ENCODE measurements at places on chromosomes 4 and X.

DNA sequence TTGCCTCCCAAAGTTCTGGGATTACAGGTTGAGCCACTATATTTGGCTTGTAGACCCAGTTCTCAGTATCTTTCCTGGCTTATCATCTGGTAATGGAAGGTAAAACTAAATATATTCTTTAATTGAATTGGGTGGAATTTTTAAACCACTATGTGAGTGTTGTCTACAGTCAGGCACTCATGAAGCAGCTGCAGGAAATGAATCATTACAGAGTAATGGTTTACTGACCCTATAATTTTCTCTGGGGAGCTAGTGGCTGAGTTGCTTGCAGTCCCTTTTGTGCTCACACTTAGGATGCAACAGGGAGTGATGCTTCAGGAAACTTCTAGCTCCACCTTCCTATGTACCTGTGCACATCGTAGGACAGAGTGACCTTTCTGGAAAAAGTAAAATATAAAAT, 4.1 kb upstream of the UGT2B7 start:
- DNase-seq = no peak

DNA sequence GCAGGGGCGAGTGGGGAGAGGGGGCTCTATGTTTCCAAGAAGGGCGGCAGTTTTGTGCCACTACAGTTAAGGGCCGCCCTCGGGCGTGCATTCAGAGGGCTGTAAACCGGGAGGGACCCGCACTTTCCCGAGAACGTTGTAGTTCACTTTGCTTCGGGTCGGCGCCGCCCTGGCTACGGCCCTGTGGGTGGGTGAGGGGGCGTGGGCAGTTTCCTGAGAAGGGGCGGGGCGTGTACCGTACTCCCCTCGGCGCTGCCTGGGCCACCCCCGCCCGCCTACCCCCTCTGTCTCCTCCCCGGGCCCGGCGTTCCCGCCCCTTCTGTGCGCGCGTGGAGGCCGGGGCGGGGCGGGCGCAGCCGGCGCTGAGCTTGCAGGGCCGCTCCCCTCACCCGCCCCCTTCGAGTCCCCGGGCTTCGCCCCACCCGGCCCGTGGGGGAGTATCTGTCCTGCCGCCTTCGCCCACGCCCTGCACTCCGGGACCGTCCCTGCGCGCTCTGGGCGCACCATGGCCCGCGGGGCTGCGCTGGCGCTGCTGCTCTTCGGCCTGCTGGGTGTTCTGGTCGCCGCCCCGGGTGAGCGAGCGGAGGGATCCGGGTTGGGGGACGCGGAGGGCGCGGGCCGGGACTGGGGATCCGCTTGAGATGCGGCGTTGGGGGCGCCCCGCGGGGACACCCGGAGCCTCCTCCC, at the start of gene CD99:
Gene CD99, plus strand, starts transcription at position 440 of the 687 bp plus-strand sequence. Its CDS starts 66 bp downstream, at position 506.
- DNase-seq = peak; percentile 81

DNA sequence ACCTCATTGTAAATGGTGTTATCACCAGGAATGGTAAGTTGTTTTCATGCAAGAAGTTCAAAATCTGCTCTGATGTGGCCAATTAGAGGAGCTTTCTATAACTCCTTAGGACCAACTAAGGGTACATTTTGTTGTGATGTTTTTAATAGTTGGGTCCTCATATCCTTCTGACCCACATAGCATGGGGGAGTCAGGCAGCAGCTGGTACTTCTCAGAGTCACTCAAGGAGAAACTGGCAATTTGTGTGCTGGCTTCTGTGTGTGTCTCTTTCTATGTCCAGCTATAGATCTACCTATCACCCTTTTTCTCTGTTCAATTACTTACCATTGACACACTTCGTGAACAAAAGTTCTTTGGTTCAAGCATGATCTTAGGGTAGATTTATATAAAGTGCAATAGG, 194.3 kb upstream of the TENM3 start:
- no peak for DNase-seq

- DNase-seq = no peak
Measured at GRCh38 chr4:159193046-159193620, 90.3 kb downstream of the RAPGEF2 start.

DNA sequence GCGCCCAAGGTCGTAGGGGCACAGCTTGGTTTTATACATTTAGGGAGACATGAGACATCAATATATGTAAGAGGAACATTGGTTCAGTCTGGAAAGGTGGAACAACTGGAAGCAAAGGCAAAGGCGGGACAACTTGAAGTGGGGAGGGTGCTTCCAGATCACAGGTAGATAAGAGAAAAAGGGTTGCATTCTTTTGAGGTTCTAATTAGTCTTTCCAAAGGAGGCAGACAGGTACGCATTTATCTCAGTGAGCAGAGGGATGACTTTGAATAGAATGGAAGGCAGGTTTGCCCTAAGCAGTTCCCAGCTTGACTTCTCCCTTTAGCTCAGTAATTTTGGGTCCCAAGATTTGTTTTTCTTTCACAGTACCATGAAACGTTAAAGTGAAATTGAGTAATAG, 223.2 kb downstream of the FAM47A start:
- no peak for DNase-seq

DNA sequence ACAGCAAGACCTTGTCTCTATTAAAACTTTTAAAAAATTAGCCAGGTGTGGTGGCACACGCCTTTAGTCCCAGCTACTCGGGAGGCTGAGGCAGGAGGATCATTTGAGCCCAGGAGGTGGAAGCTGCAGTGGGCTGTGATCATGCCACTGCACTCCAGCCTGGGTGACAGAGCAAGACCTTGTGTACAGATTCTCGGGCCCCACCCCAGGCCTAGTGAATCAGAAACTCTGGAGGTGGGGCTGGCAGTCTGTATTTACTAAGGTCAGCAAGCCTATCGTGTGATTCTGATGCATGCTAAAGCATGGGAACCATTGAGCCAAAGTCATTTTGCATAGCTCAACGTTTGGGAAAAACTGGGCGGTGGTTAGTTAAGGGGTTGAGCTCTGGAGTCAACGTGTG, 3.5 kb downstream of the S100G start:
- DNase-seq = no peak

DNA sequence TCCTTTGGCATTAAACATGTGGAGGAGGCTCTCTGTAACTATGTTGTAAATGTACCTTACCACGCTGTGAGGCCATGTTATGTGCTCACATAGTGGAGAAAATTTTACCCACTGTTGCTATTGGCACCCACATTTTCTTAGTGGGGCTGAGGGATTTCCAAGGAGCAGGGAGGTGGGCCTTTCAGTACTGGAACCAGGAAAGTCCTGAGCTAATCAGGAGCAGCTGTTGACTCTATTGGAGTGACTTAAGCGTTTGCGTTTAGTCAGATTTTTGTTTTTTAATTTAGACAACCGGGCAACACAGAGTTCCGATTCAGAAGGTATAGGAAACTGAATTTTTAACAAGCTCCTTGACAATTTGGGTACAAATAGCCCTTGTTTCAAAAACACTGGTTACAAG, 30.7 kb upstream of the WDR17 start:
- DNase-seq = no peak

DNA sequence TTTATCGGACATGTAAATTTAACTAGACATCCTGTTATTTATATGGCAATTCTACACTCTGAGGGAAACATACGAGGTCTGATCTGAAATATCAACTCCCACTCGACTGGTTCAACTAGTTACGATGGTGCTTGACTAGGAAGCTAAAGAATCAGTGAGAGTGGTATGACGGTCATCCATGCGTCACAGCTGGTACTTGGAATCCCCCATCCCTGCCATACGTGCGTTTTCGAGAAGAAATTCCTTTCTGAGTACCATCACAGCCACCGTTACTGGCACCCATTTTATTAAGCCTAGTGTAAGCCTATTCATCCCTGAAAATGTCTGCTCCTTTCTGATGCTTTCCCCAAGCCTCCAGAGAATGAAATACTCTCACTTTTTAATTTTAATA, 695 bp upstream of the PIGA start:
- DNase-seq = peak; percentile 44

- DNase-seq = no peak
Measured at GRCh38 chr4:155545456-155545855, 121.2 kb upstream of the GUCY1A1 start.

GRCh38 chr4:80016506-80016905, 56.5 kb downstream of the ANTXR2 start:
- DNase-seq = no peak

DNA sequence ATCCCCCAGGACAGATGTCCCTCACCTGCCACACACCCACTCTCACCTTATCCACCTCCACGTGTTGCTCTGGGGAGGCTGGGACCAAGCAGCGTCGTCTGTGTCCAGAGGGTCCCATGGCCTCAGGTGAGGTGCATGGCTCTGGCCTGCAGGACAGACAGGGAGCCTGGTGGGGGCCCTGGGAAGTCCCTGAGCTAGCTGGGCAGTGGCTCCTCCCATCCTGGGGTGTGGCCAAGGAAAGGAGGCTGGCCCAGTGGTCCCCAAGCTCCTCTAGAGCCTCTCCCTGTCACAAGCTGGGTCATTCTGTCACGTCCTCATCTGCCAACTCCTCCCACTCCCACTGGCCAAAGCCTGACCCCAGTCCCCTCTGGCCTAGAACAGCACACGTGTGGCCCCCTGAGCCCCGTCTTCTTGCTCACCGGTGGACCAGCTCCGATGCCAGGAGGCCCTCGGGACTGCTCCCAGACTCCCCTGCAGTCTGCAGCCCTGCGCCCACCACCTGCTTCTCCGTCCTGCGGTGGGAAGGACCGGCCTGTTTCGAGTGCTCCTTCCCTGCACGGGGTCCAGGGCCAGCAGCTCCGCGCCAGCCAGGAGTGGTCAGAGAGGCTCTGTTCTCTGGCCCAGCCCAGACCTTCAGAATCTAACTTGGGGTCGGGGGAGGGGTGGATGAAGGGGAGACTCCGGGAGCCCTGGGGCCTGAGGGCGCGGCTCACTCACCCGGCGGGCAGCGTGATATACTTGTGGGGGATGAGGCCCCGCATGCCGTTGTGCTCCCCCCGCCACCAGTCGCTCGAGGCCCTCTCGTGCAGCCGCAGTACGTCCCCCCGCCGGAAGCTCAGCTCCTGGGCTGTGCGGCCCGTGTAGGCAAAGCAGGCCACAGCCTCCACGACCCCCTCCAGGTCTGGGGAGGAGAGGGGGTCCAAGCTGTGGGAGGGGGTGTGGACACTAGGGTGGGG, 4.8 kb downstream of the AVPR2 start:
- no peak for DNase-seq

DNA sequence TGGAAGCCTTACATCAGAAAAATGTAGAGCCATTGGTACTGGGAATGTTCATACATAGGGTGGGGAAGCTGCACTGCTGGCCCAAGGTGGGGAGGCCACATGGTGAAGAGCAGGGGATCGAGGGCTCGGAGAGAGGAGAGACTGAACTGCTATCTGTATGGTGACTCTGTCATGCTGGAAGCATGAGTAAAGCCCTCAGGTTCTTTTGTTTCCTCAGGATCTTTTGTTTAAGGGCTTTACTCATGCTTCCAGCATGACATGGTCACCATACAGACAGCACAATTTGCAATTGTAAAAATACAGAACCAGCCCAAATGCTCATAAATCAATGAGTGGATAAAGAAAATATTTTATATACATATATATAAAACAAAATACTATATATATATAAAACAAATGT, 78.4 kb downstream of the KLF8 start:
- no peak for DNase-seq

GRCh38 chr4:123345935-123346300, 50.7 kb upstream of the SPRY1 start:
- no peak for DNase-seq

DNA sequence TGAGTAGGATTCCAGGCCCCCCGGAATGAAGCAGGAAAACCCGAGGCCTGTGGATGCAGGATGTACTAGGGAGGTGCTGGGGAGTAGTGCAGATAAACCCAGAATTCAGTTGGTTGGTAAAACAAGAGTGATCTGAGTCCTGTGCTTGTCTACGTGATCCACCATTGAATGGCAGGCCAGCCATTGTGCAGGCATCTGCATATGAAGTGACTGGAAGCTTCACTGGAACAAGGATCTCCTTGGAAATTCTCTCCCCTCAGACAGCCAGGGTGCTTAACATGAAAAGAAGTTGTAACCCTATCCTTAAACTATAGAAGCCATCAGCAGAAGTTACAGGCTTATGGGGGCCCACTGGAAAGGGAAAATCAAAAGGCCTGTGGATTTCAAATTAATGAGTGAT, 656 bp upstream of the GSPT2 start:
- no peak for DNase-seq

GRCh38 chr4:7237873-7238272, 45.5 kb downstream of the SORCS2 start:
- no peak for DNase-seq

DNA sequence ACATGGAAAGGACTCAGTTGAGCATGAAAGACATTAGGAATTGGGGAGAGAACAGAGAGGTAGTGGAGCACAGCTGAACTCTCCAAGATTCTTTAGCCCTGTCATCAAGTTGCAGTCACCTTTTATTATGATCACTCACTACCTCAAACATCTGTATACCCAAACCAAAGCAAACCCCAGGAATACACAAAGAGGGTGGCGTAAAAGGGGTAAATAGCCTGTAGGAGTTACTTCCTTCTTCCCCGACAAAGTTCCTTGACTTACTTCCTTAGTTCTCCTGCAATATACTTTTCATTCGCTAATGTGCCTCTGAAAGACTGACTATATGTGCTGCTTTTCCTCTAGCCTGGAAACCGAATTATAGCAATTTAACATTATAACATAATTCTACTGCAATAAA, 159.9 kb downstream of the SPRY1 start:
- DNase-seq = no peak

GRCh38 chr4:978957-979701, 5.8 kb upstream of the DGKQ start:
- DNase-seq = no peak

GRCh38 chr4:140187316-140187695, 33.3 kb upstream of the MAML3 start:
- DNase-seq = no peak

GRCh38 chr4:9933184-9933583, 88.1 kb downstream of the SLC2A9 start:
- DNase-seq = no peak

- no peak for DNase-seq
Measured at GRCh38 chrX:153935326-153935851, 552 bp upstream of the NAA10 start.

- no peak for DNase-seq
Measured at GRCh38 chr4:134708026-134708425, 506.4 kb upstream of the PABPC4L start.

DNA sequence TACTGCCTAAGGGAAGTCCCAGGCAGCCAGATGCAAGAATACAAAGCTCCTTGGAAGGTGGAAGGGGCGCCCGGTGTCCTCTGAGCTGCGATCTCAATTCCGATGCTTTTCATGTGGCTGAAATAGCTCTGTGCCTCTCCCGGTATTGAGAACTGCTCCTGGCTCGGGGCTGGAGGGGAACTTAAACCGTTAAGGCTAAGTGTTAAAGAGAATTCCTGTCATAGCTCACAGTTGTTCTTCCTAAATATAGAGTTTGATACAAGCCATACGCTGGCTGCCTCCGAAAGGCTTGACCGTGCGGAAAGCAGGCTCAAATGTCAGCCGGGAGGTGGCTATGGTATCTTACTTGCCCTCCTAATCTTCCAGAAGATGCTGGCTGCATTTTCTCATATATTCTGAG, at the start of gene SMPX:
Gene SMPX, minus strand, starts transcription at position 157 of the 400 bp plus-strand sequence. CDS start 3,826 bp downstream, outside the sequence.
- no peak for DNase-seq

DNA sequence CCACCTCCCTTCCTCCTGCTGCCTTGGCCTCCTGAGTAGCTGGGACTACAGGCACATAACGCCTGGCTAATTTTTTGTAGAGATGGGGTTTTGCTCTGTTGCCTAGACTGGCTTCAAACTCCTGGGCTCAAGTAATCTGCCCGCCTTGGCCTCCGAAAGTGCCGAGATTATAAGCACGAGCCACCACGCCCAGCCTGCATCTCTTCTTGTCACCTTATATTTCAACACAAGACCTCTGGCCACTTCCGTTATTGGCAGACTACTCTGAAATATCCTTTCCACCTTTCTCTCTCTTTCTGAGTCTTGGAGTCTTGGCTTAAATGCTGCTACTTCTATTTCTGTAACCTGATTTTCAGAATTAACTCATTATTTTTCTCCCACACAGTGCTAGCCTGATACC, 5.6 kb downstream of the KIAA0232 start:
- no peak for DNase-seq

GRCh38 chr4:139202991-139203390, 26.0 kb upstream of the ELF2 start:
- no peak for DNase-seq
